Hepatocyte (in vitro differentiated cells): ENCODE measurements at places on chromosomes 3 and 15. TPM values are rescaled to one million over a fixed set of nuclear protein-coding genes. Genes with fewer than 3 reads are reported as not detected.

The STARD9 gene
- total RNA-seq = 1.8 and 3.0 TPM in 2 replicates

The KLF15 gene
- total RNA-seq = 16.7 and 19.9 TPM in 2 replicates

GRCh38 chr3:141246224-141246957, 14.8 kb downstream of the PXYLP1 start:
- peaks cover 1% of the 10 kb centered on the region for H3K4me1 ChIP-seq
- no peak overlapping the region for H3K4me3 ChIP-seq
- no peaks in the 10 kb centered on the region for H3K27me3 ChIP-seq
- DNase-seq = no peak

- H3K36me3 ChIP-seq = no peaks in the 10 kb centered on the region
- H3K4me1 ChIP-seq = peaks cover 27% of the 10 kb centered on the region
- H3K27ac ChIP-seq = no peak overlapping the region
- DNase-seq = peak; percentile 12
- H3K27me3 ChIP-seq = no peaks in the 10 kb centered on the region
- peak overlapping the region; percentile 62 for H3K4me3 ChIP-seq
Measured at GRCh38 chr3:52896613-52897012, 735 bp downstream of the STIMATE start.

DNA sequence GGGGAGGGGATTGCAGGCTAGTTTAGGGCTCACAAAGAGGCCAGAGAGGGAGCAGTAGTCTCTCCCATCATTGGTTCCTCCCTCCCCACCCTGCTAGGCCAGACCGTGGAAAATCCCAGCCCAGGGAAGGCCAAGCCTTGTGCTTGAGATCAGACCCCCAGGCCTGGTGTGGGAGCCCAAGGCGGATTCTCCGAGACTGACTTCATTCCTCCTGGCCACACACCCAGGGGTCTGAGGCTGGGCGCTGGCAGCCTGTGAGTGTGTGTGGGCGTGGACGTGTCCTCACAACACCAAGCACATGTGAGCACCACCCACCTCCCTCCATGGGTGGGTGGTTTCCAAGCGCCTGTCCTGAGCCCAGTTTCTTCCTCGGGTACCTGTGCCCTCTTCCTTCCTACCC, 4.1 kb downstream of the LOXL1 start:
- peak; percentile 52 for DNase-seq
- H3K27me3 ChIP-seq = no peaks in the 10 kb centered on the region
- peaks cover 18% of the 10 kb centered on the region for H3K4me1 ChIP-seq
- H3K4me3 ChIP-seq = no peak overlapping the region
